ENCODE measurements at places on chromosomes 12 and 14. TPM values are rescaled to one million over a fixed set of nuclear protein-coding genes. Genes with fewer than 3 reads are reported as not detected.

DNA sequence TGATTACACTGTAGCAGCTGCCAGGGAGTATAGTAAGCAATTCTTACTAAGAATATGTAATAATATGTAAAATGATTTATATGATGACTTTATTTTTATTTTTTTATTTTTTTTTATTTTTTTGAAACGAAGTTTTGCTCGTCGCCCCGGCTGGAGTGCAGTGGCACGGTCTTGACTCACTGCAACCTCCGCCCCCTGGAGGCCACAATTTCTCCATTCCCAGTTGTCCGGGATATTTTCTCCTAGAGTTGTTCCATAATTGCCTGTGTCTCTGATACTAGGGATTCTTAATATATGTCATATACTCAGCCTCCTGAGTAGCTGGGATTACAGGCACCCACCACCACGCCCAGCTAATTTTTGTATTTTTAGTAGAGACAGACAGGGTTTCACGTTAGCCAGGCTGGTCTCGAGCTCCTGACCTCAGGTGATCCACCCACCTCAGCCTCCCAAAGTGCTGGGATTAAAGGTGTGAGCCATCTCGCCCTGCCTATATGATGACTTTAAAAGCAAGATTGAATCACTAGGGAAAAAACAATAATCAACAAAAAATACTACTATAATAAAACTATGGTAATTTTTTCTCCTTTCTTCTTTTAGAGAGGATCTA, 12.2 kb upstream of the ITPR2 start:
- DNase-seq: peak; percentile 26
- peaks cover 11% of the 10 kb centered on the region for H3K4me1 ChIP-seq

Gene OR6C2
- total RNA-seq: not detected

GRCh38 chr14:67748312-67748711, 46.6 kb downstream of the RDH12 start:
- H3K36me3 ChIP-seq: peaks cover 38% of the 10 kb centered on the region
- DNase-seq: no peak
- H3K4me3 ChIP-seq: no peak overlapping the region
- no peaks in the 10 kb centered on the region for H3K27me3 ChIP-seq
- no peak overlapping the region for H3K27ac ChIP-seq

GRCh38 chr12:104506676-104507401, 50.1 kb downstream of the CHST11 start:
- H3K4me1 ChIP-seq: peaks cover 69% of the 10 kb centered on the region
- no peak overlapping the region for H3K27ac ChIP-seq
- H3K4me3 ChIP-seq: no peak overlapping the region
- peaks cover 10% of the 10 kb centered on the region for H3K36me3 ChIP-seq
- no peaks in the 10 kb centered on the region for H3K27me3 ChIP-seq

Gene SIX1
- not detected for total RNA-seq

Gene TUNAR
- total RNA-seq: not detected
